ENCODE measurements at places on chromosomes 6 and 20.

DNA sequence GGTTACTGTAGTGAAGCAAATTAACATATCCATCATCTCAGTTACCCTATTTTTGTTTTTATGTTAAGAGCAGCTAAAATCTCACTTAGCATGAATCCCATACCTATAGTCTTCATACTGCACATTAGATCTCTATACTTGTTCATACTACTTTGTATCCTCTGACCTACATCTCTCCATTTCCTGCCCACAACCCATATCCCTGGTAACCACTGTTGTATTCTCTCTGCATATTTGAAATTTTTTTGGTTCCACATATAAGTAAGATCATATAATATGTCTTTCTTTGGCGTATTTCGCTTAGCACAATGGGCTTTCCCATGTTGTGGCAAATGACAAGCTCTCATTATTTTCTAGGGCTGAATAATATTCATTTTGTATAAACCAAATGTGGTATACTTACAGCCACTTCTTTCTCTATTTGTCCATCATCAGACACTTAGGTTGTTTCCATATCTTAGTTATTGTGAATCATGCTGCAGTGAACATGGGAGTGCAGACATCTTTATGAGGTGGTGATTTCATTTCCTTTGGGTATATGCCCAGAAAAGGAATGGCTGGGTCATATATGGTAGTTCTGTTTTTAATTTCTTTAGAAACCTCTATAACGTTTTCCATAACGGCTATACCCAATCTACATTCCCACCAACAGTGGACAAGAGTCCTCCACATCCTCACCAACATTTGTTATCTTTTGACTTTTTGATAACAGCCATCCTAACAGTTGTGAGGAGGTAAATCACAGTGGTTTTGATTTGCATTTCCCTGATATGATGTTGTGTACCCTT, 39.8 kb downstream of the BACH2 start:
- DNase-seq: no peak

DNA sequence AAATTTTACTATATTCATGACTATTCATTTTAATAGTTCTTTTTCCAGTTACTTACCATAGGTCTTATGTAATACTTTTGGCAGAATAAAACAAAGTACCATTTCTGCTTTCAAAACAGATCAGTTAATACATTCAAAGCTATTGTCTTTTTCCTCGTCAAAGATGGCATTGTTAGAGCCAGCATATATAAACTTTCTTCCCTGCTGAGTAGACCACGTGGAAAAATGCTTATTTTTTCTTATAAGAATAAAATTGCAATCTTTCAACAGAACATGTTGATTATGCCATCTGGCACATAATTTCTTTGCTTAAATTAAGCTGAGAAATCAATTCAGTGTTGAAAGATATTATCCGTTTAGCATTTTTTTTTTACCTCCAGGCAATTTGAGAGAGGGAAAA, 34.9 kb upstream of the EXOC2 start:
- DNase-seq: no peak

DNA sequence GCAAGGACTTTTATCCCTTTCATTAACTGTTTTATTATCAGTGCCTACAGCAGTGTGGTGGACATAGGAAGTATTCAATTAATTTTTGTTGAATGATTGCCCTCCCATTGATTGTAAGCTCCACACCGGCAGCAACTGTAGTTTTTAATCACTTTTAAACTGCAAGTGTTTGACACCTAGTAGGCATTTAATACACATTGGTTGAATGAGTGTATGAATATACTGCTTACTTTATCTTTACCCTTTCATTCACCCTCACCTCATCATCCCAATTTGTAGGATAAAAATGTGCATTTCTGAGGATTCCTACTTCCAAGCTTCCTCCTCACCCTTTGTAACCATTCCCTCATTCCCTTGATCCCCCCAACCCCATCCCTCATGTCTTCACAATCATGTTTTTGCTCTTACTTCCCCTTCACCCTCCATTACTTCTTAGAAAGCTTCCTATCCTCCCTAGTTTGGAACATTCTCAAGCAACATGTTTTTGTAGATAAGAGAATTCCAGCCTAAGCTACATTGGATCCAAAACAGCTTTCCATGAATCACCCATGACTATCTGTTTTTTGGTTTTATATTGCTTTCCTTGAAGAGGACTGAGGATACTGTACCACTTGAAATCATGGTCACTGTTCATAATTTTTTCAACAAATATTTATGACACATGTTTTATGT, 955 bp upstream of the SLC26A8 start:
- DNase-seq: no peak

- DNase-seq: no peak
Observed at GRCh38 chr20:17534077-17534476, 2.9 kb upstream of the BFSP1 start.

DNA sequence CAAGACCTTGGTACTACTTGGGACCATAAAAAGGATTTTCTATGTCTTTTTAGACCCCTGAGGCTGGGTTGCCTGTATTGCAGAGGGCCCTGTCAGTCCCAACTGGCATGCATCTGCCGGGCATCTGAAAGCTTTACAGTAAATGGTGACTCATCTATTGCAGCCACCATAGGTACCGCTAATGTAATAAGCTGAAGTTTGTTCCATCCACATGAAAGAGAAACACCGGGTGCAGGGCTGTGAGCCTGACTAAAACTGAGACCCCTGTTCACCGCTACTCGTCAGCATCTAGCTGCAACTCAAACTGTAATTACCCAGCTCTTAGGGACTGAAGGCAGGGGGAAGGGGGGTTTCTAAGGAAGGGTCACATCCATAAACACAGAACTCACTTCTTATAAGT, 49.5 kb downstream of the TRERF1 start:
- DNase-seq: peak; percentile 71

GRCh38 chr20:39911497-39911896, 777.5 kb downstream of the MAFB start:
- DNase-seq: no peak

DNA sequence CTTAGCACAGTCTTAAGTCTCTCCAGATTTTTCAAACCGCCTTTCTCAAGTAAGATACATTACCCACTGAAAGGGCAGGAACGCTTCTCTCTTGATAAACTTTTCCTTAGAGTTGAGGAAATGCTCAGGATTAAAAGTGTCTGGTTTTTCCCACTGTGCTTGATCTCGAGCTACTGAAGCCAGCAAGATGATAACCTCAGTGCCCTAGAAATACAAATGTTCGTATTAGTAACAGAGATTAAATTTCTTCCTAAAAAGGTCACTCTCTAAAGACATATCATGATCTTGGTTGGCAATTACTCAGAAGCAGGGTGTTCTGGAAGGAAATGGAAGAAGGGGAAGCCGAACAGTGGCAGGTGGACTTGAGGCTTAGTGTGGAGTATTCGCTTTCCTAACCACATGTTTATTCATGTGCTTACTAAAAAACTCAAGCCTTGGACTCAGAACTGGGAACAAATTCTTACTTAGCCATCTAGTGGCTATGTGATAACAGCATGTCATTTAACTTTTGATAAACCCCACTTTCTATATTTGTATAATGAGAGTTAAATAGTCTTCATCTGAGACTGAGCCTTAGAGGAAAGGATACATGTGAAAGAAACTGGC, 20.1 kb downstream of the C6orf141 start:
- DNase-seq: no peak

GRCh38 chr20:47429409-47429808, 72.3 kb upstream of the NCOA3 start:
- DNase-seq: no peak

GRCh38 chr20:64052987-64053840, 3.8 kb upstream of the SOX18 start:
- DNase-seq: no peak

DNA sequence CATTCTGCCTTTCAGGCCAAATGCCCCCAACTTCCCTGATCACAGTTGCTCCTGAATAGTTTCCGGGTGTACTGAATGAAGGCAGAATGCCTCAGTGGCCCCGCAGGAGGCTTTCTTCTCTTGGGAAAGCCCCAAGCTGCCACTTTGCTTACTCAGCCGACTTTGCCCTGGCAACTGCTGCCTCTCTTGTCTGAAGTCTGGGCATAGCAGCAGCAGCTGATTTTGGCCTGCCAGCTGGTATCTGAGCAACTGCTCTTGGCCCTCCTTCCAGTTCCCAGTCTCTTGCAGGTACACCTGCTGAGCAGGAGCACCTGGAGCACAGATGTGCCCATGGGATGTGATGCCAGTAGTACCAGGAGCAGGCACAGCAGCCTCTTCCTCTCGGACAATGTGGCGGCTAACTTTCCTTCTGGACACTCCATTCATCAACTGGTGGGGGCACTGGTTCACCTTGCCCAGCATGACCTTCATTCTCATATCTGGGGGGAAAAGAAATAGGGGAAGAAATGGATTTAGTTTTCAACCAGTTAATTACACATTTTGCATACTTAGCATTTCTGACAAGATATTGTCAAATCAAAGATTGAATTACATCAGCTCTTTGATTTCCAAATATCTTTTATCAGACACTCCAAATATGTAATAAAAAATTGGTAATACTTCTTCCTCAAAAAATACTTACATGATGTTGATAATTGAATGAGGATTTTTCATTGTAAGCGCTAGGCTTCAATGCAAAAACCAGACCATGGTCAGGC, 468.2 kb downstream of the PKHD1 start:
- no peak for DNase-seq

DNA sequence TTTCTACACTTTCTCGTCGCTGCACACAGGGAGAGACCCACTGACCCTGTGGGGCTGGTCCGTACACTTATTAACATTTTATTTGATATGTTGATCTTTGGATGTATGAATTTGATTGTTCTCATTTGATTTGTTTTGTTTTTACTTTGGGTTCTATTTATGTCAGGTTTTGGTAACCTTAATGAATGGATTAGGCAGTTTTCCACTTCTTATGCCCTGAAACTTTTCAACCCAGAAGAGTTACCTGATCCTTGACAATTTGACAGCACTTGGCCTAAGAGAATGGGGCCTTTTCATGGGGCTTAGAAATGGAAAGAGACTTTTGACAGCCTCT, 23.6 kb downstream of the GPX6 start:
- no peak for DNase-seq
